Right lung (tissue), 10 donors: ENCODE measurements at places on chromosomes 11 and 22.

- no peak for DNase-seq
Observed at GRCh38 chr22:39625569-39626537, 55.3 kb downstream of the CACNA1I start.

GRCh38 chr11:77515483-77515882, 41.6 kb upstream of the PAK1 start:
- DNase-seq: no peak

GRCh38 chr22:33853200-33854097, 66.8 kb downstream of the LARGE1 start:
- DNase-seq: peak; percentile 53

GRCh38 chr11:1521382-1522080, 35.0 kb upstream of the MOB2 start:
- DNase-seq: no peak

- DNase-seq: no peak
Observed at GRCh38 chr22:38038426-38038825, 18.8 kb upstream of the PICK1 start.

- no peak for DNase-seq
Observed at GRCh38 chr11:80719292-80719646, 1278.4 kb upstream of the TENM4 start.

DNA sequence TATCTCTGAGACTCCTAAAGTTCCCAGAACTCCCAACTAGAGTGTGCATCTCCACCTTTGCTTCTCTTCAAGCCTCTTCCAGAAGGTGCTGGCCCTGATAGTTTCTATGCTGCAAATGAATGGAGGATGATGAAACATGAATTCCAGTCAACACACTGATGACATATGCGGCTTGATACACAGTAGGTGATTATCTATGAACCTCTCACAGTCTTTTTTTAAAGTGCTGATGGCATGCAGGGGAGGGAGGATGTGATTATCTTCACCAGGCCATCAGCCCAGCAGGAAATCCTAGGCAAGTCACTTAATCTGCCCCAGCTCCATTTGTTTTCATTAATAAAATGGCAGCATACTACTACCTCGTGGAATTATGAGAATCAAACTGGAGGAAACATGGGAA, 548.5 kb downstream of the SOX6 start:
- DNase-seq: no peak

- no peak for DNase-seq
Observed at GRCh38 chr11:114705280-114706024, 27.1 kb downstream of the NXPE2 start.

- no peak for DNase-seq
Observed at GRCh38 chr22:50313600-50313999, 6.2 kb upstream of the PLXNB2 start.

DNA sequence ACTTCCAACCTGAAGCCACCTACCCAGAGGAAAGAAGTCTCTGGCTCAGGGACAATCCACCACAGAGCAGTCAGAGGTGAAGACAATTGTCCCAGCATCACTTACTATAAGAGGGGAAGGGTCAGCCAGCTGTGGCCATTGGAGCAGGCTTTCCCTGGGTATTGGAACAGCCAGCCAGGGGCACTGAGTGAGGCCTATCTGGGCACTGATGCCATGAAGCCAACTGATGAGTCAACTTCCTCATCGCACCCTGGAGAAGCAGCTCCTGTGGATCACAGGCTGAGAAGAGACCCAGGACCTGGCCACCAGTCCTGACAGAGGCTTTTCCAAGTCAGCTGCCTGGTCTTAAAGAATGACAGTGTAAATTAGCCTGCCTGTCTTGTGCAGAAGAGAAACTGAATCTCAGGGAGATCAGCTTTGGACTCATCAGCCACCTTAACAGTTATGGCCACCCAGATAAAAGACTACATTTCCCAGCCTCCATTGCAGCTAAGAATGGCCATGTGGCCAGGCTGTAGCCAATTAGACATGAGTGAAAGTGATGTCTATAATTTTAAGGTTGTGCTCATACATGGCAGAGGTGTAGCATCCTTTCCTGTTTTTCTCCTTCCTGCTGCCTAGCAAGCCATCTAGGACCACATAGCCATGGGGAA, 19.0 kb downstream of the CHST1 start:
- no peak for DNase-seq

- no peak for DNase-seq
Observed at GRCh38 chr22:37920126-37920525, 14.0 kb downstream of the MICALL1 start.

- no peak for DNase-seq
Observed at GRCh38 chr11:34665077-34665835, 44.4 kb downstream of the EHF start.

DNA sequence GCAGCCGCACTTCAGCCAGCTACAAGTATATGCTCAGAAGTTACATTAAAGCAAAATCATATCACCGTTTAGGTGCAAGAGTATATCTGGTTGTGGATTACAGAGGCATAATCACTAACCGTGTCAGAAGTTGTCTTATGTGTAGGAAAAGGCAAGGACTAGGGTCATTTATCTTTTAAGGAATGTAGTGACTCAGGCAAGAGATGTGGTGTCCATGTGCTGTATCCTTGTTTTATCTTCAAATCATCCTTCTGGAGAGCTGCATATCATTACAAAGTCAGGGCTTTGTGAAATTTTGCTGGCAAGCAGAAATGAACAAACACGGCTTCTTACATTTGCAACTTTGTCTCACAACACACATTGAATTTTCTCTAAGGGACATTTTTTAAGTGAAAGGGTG, 12.7 kb upstream of the CHORDC1 start:
- DNase-seq: no peak

- no peak for DNase-seq
Observed at GRCh38 chr11:42901084-42901483, 410.7 kb upstream of the API5 start.

DNA sequence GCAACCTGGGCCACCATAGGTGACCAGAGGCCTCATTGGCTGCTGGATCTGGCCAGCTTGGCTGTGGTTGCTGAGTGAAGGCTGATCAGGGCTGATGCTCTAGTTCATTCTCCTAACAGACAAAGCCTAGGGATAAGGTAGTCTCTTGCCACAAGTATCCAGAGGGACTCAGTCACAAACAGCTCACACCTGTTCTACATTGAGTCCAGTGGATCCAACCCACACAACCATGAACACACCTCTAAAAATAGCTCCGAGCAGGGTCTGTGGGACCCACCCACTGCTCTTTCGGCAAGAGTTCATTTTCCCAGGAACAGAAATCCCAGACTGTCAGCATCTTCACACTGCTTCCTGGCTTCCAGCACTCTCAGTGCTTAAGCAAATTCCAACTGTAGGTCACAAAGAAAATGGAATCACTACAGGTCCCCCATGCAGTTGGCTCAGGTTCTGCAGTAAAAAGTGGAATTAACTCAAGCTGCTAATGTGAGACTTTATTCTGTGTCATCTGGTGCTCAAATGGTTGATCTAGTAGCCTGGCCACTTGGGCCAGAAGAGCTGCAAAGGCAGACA, 67.3 kb downstream of the PPFIBP2 start:
- no peak for DNase-seq

DNA sequence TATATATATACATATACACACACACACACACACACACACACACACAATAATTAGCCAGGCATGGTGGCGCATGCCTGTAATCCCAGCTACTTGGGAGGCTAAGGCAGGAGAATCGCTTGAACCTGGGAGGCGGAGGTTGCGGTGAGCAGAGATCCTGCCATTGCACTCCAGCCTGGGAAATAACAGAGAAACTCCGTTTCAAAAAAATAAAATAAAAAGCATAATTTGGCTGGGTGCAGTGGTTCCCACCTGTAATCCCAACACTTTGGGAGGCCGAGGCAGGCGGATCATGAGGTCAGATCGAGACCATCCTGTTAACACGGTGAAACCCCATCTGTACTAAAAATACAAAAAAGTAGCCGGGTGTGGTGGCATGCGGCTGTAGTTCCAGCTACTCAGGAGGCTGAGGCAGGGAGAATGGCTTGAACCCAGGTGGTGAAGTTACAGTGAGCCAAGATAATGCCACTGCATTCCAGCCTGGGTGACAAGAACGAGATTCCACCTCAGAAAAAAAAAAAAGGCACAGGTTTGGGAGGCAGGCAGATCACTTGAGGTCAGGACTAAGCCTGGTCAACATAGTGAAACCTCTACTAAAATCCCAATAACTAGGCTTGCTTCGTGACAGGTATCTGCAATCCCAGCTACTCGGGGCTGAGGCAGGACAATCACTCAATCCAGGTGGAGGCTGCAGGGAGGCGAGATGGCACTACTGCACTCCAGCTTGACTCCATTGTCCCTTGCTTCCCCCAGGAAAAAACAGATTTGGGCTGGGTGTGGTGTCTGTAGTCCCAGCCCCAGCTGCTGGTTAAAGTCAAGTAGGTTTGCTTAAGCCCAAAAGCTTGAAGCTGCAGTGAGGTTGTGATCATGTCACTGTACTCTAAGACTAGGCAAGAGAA, 11.8 kb upstream of the WDR74 start:
- no peak for DNase-seq

GRCh38 chr11:78768345-78768744, 193.7 kb upstream of the NARS2 start:
- no peak for DNase-seq
